Naive thymus-derived CD4-positive, alpha-beta T cell (primary cell): ENCODE measurements at places on chromosomes 1 and 21. TPM values are rescaled to one million over a fixed set of nuclear protein-coding genes. Genes with fewer than 3 reads are reported as not detected.

The CSDE1 gene
- total RNA-seq = 561 TPM

The UBE2G2 gene
- 150 TPM for total RNA-seq

The DMAP1 gene
- total RNA-seq = 46.3 TPM

The SEMA4A gene
- total RNA-seq = 2.7 TPM

The FCER1G gene
- 14.5 TPM for total RNA-seq

The NOS1AP gene
- not detected for total RNA-seq

The TMEM52 gene
- 1.1 TPM for total RNA-seq

The NUP210L gene
- total RNA-seq = 0.16 TPM

The NHLH1 gene
- 0.43 TPM for total RNA-seq

The PTGFRN gene
- 5.6 and 10.2 TPM in 2 replicates for total RNA-seq

The VSIG8 gene
- not detected for total RNA-seq

The IFI44L gene
- total RNA-seq = 1.4 TPM

The SPATA45 gene
- total RNA-seq = not detected

The BEST4 gene
- total RNA-seq = 1.1 TPM

The CHIA gene
- total RNA-seq = not detected

The CSMD2 gene
- total RNA-seq = not detected in 2 replicates

The C8A gene
- total RNA-seq = not detected in 2 replicates

The OMA1 gene
- total RNA-seq = 71.4 TPM

The TENT5C gene
- 3.7 TPM for total RNA-seq

The OR2G6 gene
- not detected for total RNA-seq

The SPAG17 gene
- total RNA-seq = not detected

The HSD3B1 gene
- total RNA-seq = not detected

The CELF3 gene
- total RNA-seq = not detected

The ZNF683 gene
- 6.3 TPM for total RNA-seq

The PPIAL4G gene
- total RNA-seq = 0.94 and 0.97 TPM in 2 replicates

The SFT2D2 gene
- 75.5 and 79.8 TPM in 2 replicates for total RNA-seq

The RNF223 gene
- not detected for total RNA-seq

The SCAF4 gene
- 66.9 TPM for total RNA-seq

The CAMK1G gene
- total RNA-seq = not detected in 2 replicates

The SELL gene
- total RNA-seq = 582 TPM

The MIXL1 gene
- total RNA-seq = not detected

The FCRL1 gene
- total RNA-seq = 10.7 TPM

The PTAFR gene
- total RNA-seq = 1.2 TPM

The KLHDC9 gene
- 0.25 TPM in 1 of 2 replicates, not detected in the other for total RNA-seq

The CCT3 gene
- 82.7 TPM for total RNA-seq

The PTPN7 gene
- total RNA-seq = 43.2 TPM

The PRAMEF6 gene
- not detected for total RNA-seq

The AKR7A3 gene
- total RNA-seq = 1.2 TPM

The TRIM67 gene
- total RNA-seq = not detected

The C1QTNF12 gene
- 2.9 TPM for total RNA-seq

The CCDC190 gene
- not detected for total RNA-seq

The KRTAP19-7 gene
- total RNA-seq = not detected

The MCOLN3 gene
- 0.77 TPM for total RNA-seq

The INSRR gene
- total RNA-seq = not detected

The TDRD5 gene
- total RNA-seq = not detected

The OR2T35 gene
- total RNA-seq = not detected
